Left renal pelvis (tissue), 4 donors: ENCODE measurements at places on chromosomes 5 and 9.

- DNase-seq: no peak
Measured at GRCh38 chr5:127891942-127892341, 188.8 kb downstream of the CCDC192 start.

GRCh38 chr5:110463106-110463505 lies 263.4 kb downstream of the TMEM232 start:
- DNase-seq: no peak

- DNase-seq: no peak
Measured at GRCh38 chr5:93998951-93999455, 257.6 kb upstream of the POU5F2 start.

- DNase-seq: no peak
Measured at GRCh38 chr5:150398722-150399523, 13.8 kb downstream of the CD74 start.

DNA sequence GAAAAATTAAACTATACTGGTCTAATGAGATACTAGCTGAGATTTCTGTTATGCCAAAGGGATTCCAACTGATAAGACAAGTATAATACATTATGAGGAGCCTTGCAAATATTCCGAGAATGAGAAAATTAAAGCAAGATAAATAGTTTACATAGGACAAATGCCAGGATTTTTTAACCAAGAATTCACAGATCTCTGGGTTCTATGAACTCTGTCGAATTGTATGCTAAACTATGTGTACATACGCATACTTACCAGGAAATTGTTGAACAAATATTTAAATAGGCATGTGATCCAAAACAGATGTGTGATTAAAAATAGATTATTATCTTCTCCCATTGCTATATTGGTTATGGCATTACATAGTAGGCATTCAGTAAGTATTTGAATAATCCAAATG lies 616.6 kb downstream of the GABRG2 start:
- DNase-seq: no peak

DNA sequence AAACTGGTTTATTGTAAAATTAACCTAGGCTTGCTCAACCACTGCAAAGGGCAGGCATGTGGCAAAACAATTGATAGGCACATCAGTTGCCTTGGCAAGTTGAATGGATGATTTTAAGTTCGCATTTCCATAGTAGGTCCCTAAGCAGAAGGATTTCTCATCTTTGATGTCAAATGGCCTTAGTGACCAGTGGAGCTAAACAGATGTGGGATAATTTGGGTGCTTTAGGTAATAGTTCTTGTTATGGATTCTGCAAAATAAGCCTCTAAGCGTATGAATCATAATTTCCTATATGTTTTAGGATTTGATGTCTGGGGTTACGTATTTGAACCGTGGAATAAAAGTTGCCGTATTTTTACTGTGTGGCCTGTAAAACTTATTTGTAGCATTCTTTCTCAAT lies 182.4 kb downstream of the CD180 start:
- no peak for DNase-seq

DNA sequence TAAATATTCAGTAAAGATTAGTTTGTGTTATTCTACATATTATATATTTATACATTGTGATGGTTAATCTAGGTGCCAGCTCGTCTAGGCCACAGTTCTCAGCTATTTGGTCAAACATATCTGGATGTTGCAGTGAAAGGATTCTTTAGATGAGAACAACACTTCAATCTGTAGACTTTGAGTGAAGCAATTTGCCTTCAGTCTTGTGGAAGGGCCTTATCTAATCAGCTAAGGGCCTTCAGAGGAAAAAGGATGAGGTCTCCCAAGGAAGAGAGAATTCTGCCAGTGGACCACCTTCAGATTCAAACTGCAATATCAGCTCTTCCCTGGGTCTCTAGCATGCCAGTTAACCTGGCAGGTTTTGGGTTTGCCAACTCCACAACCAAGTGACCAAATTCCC lies 112.0 kb downstream of the SH3TC2 start:
- DNase-seq: no peak

DNA sequence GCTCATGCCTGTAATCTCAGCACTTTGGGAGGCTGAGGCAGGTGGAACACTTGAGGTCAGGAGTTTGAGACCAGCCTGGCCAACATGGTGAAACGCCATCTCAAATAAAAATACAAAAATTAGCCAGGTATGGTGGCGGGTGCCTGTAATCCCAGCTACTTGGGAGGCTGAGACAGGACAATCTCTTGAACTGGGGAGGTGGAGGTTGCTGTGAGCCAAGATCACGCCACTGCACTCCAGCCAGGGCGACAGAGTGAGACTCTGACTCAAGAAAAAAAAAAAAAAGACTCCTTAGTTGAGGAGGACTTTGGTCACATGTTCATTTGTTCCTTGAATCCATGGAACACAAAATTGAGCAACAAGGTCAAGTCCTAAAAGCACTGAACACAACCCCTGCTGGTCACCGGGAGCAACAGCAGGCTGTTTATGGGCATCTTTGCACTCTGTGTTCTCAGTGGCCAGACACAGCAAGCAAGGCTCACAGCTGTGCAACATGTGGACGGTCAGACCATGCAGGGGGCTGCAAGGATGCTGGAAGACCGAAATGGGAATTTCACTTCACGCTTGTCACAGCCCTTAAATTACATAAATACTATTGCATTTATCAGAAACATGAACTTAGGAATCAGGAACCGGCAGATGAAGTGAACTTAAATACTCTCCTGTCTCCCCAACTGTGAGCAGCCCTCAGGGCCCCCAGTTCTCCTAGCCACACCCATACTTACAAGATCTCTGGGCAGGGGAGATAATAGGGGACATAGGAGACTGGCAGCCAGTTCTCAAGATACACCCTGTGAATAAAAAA lies 2.8 kb downstream of the GBGT1 start:
- no peak for DNase-seq

- DNase-seq: no peak
Measured at GRCh38 chr5:53318303-53318702, 162.1 kb upstream of the FST start.

DNA sequence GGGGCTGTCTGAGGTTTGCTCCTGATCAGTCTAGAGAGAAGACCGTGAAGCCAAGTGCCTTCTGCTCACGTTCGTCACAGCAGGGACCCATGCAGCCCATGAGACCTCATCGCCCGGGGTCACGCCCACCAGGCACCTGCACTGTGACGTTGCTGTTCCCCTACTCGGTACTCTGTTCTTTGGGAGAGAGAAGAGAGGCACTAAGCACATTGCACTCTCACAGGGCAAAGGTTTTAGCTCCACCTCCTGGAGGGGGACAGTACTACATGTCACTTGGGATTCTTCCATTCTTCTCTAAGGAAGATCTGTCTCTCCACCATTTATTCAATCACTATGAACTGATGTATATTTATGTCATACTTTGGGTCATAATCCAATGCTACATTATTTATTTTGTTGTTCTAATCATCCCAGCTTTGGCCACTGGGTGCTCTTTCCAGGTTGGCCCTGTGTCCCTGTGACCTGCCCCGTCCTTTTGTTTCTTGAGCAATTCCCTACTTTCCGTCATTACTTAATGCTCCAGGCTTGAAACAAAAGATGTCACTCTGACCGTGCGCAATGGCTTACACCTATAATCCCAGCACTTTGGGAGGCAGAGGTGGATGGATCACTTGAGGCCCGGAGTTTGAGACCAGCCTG lies 31.4 kb upstream of the BRD3 start:
- DNase-seq: no peak

GRCh38 chr9:75845806-75846205 lies 44.7 kb upstream of the PCSK5 start:
- no peak for DNase-seq

- no peak for DNase-seq
Measured at GRCh38 chr5:151134228-151134627, 23.4 kb downstream of the ANXA6 start.

GRCh38 chr9:131714161-131714646 lies 25.7 kb downstream of the RAPGEF1 start:
- DNase-seq: no peak

DNA sequence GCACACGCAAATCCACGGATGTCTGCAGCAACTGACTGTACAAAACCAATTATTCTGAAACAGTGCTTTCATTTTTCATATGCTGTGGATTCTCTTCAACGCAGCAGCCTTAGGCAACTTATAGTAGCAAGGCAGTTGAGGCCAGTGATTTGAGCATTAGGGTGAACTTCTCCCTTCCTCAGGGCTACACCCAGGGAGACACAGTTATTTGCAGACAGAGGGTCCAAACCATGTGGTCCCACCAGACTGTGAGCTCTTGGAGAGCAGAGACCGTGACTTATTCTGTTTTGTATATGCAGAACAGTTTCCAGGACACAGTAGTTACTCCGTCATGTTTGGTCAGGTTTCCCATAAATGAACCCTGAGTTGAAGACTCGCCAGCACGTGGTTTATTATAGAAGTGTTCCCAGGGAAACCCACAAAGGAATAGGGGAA lies 19.0 kb upstream of the WHRN start:
- DNase-seq: no peak

GRCh38 chr5:134527156-134527960 lies 1.9 kb downstream of the JADE2 start:
- DNase-seq: no peak

DNA sequence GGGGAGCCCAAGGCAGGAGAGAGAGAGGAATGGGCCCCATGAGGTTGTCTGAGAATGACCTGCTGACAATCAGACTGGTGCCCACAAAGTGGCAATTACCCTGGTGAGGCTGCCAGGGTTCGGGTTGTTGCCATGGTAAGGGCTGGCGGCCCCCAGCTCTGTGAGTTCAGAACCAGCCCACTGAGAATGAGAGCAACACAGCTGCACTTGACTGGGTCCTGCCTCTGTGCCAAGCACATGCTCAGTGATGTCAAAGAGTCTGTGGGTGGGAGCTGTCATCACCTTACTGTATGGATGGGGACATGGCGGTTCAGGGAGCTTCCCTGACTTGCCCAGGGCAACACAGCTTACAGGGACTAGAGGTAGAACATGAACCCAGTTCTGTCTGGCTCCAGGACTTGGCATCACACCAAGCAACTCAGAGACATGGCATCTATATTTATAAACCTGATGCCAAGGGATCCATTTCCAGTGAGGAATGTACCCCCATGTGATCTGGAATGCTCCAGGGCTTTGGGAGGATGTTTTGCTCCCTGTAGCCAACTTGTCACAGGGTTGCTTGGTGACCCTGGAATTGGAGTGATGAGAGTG lies 38.2 kb upstream of the TEX48 start:
- DNase-seq: no peak

- no peak for DNase-seq
Measured at GRCh38 chr5:3715062-3715461, 119.4 kb downstream of the IRX1 start.

DNA sequence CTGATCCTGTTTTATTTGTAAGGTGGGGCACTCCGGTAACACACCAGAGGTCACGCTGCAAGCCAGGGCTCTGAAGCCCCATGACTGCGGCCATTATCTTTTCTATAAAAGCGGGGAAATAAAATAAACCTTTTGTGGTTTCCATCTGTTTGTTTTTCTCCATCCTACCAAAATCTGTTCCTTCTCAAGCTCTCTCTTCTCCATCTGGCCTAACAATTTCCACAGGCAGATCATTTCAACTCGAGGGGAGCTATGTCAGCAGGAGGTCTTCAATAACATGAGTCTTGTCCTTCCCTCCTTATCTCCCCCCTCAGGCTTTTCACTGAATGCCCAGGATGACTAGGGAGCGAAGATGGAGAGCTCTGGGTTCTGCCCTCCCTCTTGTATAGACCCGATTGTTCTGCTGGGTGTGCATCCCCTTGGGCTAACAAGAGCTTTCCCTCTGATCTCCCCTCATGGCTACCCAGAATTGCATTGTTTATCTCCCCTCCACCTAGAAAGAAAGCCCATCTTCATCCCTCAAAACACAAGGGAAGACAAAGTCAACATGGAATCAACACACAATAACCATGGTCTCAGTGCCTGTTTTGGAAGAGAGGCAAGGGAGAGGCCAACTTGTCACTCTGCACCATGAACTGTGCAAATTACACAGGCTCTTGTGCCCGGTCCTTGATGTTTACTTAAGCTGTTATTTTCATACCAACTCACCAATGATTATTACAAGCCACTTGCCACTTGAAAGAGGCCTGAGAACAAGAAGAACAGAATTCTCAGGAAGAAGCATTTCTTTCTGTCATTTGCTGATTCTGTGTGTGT lies 187.8 kb downstream of the FANCC start:
- no peak for DNase-seq

- no peak for DNase-seq
Measured at GRCh38 chr5:36359267-36359666, 57.6 kb upstream of the RANBP3L start.

DNA sequence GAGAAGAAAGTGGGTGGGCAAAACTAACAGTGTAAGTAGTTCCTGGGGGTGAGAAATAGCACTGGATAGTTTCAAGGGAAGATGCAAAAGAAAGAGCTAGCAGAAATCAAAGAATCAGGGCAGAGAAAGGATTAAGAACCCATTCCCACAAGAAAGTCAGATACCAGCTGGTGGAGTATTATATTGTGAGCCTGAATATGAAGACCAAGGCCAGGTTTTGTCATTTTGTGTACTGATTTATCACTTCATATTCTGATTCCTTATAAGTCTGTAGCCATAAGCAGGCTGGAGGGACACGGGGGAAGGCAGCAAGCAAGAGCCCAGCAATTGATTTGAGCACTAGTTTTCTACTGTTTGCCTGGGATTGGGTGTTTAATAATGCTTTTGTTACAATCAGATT lies 80.2 kb downstream of the FREM1 start:
- no peak for DNase-seq

DNA sequence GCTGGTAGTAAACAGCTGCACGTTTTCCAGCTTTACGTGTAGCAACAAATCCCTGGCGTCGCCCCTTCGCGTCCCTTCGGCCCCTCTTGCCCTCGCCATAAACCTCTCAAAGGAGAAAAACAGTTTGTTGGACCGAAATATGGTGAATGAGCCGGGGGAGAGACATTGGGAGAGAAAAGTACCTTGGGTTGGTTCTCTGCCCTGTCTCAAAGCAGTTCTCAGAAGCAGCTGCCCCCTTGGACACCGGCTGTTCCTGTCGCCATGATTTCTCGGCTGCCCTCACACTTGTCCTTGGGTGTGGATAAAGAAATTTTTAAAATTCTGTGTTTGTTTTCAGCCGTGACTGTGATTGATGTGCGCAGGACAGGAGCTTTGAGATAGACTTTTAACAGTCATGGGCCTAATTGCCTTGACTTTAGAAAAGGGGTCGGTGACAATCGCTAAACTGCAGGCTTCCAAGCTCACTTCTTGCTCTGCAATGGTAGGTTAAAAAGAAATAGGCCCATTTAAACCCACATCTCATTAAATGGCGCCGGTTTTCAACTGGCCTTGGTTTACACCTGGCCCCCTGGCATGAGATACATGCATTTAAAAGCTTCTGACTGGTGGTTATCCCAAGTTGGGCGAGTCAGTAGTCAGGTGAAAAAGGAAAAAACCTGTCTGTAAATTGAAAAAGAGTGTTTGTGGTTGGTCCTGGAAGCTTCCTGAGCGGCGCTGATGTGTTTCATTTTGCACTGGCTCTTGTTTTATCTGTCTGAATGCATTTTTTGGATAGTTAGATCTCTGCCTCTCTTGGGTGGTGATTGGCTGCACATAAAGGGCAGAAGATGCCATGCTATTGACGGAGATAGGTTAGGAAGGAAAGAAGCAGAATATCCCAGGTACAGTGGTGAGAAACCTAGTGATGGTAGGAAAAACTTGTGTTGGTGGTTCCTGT lies 983 bp downstream of the RCL1 start:
- DNase-seq: no peak

- DNase-seq: peak; percentile 46
Measured at GRCh38 chr9:18473652-18474279, at the start of gene ADAMTSL1. ADAMTSL1 (plus strand) TSS chr9:18474153; CDS start chr9:18474233, 80 bp downstream.
